ENCODE measurements at places on chromosomes 3 and 15. TPM values are rescaled to one million over a fixed set of nuclear protein-coding genes. Genes with fewer than 3 reads are reported as not detected.

IL16 gene
- 3.2 TPM for total RNA-seq

ZKSCAN7 gene
- total RNA-seq: 6.2 TPM

CD80 gene
- 0.16 TPM for total RNA-seq

GABRG3 gene
- not detected for total RNA-seq

ZIC4 gene
- total RNA-seq: not detected

DUOXA2 gene
- total RNA-seq: not detected

IGSF10 gene
- 0.94 TPM for total RNA-seq

ACKR4 gene
- total RNA-seq: 4.7 TPM

GOLGA8G gene
- total RNA-seq: not detected

SAMMSON gene
- total RNA-seq: not detected

GADL1 gene
- total RNA-seq: 1.9 TPM

ECE2 gene
- not detected for total RNA-seq

Measured in bronchial smooth muscle cell (primary cell).